ENCODE measurements at places on chromosomes 11 and 22.

- DNase-seq: no peak
Measured at GRCh38 chr11:66020618-66021357, 5.5 kb downstream of the CATSPER1 start.

- DNase-seq: no peak
Measured at GRCh38 chr11:12189543-12190235, 79.3 kb downstream of the MICAL2 start.

GRCh38 chr11:60482361-60482760, 10.2 kb upstream of the MS4A12 start:
- DNase-seq: no peak

DNA sequence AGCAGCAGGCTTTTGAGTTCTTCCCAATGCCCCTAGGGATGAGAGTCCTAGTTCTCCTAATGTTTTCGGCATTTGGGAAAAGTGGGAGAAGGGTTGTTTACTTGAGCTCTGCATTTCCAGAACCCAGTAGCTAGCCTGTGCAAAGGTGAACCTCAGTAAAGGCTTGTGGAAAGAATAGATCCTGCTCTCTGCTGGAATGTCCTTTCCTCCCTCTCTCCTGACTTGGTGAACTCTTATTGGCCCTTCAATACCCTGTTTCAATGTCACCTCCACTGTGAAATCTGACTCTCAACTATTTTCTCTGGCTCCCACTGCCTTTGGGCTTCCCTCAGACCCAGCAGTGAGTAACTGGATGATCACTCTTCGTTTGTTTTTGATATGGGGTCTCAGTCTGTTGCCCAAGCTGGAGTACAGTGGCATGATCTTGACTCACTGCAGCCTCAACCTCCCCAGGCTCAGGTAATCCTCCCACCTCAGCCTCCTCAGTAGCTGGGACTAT, 2.4 kb upstream of the UVRAG start:
- DNase-seq: no peak

GRCh38 chr22:26170112-26170492, 840 bp downstream of the SEZ6L start:
- no peak for DNase-seq

GRCh38 chr11:107777110-107777509, 65.3 kb upstream of the SLN start:
- DNase-seq: no peak

- no peak for DNase-seq
Measured at GRCh38 chr11:31422703-31423102, 53.0 kb downstream of the DNAJC24 start.

DNA sequence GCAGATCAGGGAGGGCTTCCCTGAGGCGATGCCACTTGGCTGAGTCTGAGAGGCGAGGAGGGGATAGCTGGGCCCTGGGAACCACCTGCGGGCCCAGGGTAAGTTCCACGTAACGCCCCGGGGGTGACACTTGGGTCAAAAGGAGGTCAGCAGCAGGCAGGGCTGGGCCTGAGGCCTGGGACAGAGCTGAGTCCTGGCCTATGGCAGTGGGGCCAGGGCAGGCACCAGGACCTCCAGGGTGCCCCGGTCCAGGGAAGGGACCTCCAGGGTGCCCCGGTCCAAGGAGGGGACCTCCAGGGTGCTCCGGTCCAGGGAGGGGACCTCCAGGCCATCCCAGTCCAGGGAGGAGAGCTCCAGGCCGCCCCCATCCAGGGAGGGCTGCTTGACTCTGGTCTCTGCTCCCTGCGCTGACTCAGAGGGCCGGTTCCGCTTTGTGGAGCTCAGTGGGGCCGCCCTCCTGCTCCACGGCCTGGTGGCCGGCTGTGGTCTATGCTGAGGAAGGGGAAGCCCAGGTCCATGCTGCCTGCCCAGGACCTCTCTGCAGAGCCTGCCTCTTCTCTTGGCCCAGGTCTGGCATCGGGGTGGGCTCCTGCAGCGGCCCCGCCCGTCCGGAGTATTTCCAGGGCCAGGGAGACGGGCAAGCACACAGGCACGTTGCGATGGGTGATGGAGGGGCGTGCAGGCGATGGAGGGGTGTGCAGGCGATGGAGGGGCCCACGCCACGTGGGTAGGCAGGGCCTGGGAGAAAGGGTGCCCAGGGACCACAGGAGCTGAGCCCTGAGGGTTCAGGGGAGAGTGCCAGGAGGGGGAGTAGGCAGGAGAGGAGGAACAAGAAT, 19.5 kb upstream of the WNT7B start:
- no peak for DNase-seq

DNA sequence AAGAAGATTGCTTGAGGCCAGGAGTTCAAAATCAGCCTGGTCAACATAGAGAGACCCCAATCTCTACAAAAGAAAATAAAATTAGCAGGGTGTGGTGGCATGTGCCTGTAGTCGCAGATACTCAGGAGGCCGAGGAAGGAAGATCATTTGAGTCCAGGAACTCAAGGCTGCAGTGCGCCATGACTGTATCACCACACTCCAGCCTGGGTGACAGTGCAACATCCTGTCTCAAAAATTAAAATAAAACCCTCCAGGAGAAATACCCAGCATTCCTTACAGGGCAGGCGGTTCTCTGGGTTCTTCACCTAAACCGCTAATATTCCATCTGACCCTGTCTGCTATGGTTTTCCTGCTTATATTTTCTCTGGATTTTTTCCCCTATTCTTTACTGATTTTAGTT, 13.5 kb downstream of the TCF20 start:
- DNase-seq: no peak

- no peak for DNase-seq
Measured at GRCh38 chr11:126352934-126353801, 2.3 kb upstream of the ST3GAL4 start.

- DNase-seq: no peak
Measured at GRCh38 chr22:42207918-42208317, 62.5 kb downstream of the TCF20 start.

DNA sequence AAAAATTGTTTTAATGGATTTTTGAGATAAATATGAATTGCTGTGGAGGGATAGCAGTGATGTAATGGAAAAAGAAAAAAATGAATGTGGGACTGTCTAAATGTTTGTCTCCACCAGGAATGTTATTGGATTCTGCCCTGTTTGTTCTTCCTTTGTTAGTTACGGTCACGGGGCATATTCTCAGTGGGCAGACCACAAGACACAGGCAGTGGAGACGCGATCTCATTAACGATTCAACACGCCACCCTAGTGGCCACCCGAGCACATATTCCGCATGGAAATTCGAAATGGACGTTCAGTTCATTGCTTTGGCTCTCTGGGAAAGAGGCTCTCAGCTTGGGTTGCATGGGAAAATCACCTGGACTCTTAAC, 151.8 kb upstream of the TTC12 start:
- DNase-seq: no peak
